Stimulated activated CD8-positive, alpha-beta memory T cell treated with anti-CD3 and anti-CD28 coated beads, Interleukin-7, amount 100 ng/mL, for 1 hour (primary cell): ENCODE measurements at places on chromosomes 4 and X.

GRCh38 chr4:39712819-39713607, 15.1 kb downstream of the UBE2K start:
- no peak for DNase-seq

GRCh38 chrX:6718766-6719165, 183.8 kb upstream of the VCX3A start:
- no peak for DNase-seq

DNA sequence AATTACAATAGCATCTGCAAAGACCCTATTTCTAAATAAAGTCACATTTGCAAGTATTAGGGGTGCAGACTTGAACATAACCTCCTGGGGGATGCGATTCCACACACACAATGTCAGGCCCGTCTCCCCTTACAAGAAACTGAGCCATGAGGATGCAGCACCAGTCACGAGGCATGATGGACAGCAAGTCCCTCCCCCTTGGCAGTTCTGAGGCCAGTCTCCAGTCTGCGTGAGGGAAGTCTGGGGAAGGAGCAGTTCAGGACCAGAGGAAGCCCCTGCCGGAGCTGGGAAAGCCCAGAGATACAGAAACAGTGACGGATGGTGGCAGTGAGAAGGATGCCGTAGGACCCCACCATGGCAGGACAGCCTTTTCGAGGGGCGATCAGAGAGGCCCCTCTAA, 9.4 kb downstream of the FAM53A start:
- DNase-seq, result no peak

DNA sequence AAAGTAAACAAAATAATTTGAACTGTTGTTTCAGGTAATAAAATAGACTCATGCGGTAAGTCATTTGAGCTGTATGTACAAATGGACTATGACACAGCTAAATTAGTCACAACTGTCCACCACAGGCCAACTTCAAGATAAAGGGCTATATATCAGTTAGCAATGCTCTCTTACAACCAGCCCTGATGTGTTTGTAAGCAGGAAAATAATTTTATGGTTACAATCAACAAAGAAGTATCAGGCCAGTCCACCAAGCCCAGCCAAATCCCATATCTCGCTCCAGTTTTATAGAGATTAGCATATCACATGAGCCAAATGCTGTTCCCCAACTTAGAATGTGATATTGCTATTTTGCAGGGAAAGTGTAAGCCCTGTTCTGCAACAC, 511 bp upstream of the DUSP21 start:
- no peak for DNase-seq

GRCh38 chr4:82063017-82063416, 310.8 kb downstream of the HNRNPD start:
- no peak for DNase-seq

DNA sequence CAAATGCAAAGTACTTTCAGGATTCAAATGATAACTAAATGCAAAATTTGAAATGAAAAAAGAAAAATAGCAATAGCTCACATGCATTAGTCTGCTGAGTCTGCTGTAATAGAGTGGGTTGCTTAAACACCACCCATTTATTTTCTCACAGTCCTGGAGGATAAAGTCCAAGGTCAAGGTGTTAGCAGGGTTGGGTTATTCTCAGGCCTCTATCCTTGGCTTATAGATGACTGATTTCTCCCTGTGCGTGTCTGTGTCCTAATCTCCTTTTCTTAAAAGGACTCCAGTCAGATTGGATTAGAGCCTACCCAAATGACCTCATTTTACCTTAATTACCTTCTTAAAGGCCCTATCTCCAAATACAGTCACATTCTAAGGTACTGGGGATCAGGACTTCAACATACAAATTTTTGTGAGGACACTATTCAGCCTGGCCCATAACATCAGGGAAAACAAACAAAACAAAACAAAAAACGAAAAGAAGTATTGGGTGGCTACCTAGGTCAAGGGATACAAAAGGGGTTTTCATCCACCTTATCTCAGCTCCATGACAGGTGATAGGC, 6.3 kb upstream of the TBL1X start:
- no peak for DNase-seq

DNA sequence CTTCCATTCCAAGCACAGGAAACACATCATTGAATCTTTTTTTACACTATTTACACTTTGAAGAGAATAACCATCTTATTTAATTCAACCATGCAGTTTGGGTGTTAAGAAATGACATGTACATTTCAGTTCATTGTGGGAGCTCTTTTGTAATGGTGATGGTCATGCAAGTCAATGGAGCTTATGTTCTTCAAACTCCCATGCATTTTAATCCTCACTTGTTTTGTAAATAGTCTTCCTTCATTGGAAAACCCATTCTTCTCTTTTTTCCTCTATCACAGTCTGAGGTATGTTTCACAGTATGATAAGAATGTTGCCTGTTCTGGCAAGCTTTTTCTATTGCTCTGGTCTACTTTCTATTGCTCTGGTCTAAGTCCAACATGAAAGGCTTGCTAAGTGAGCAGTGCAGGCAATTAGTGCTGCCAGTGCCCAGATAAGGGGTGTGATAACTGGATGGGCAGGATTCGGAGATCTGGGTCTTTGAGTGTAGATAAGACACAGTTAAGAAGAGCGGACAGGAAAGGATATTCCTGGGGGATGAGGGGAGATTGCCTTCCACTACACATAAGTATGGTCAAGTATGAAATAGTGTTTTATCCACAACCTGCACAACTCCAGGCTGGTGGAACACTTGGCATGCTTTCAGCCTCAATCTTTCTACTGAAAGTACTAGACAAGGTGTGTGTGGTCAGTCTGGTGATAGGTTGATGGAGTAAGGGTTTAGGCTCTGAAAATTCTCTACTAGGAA, 17.1 kb downstream of the AFP start:
- DNase-seq, result no peak

DNA sequence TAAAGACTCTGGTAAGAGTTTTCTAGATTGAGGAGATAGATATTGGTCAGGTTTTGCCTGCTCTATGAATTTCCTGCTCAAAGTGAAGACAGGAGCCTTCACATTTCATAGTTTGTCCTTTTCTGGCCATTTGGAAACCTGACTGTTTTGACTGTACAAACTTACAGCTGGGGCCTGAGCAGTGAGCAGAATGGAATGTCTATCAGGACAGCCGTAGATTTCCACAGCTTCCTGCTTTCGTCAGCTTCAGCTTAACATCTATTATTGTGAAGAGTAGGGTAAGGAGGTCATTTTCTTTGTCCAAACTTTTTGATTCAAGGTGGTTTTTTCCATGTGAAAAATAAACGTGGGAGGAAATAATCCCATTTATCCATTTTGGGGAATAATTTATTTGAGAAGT, 124.3 kb upstream of the DIPK2B start:
- DNase-seq, result no peak

DNA sequence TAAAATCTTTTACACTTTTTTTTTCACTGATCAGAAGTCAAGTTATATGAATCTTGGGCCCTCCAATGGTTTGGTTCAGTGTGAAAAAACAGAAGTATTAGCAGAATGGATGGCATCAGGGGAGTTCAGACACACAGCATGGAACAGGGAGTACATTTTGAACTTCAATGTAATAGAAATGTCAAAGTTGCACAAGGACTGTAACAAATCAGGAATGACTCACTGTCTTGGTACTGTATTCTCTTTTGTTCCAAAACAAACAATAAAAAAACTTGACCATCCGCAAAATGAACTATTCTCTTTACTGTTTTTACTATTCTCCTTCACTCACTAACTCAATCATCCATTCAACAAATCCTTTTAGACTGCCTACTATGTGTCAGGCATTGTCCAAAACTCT, 401.0 kb downstream of the FSTL5 start:
- no peak for DNase-seq

- no peak for DNase-seq
Observed at GRCh38 chr4:147108409-147108808, 162.7 kb upstream of the TTC29 start.

GRCh38 chr4:150244600-150244999, 166.4 kb downstream of the DCLK2 start:
- DNase-seq, result no peak

GRCh38 chr4:38757945-38758600, 24.7 kb downstream of the TLR10 start:
- DNase-seq, result no peak

GRCh38 chr4:22167201-22167600, 218.6 kb upstream of the KCNIP4 start:
- DNase-seq, result no peak

DNA sequence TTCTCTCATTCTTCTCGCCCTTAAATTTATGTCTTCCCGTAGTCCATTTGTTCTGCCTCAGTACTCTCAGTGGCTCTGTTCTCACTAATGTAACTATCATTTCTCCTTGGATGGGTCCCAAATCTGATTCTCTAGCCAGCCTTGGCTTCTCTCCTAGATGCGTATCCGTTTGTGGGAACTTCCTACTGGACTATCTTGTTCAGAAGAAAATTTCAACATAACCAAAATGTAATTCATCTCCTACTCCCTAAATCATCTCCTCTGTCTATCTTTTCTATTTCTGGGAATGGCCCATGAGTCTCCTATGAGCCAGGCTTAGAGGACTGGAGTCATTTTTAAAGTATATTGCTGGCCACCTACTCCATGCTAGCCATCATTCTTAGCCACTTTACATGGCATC, 4.4 kb upstream of the C4orf36 start:
- no peak for DNase-seq

DNA sequence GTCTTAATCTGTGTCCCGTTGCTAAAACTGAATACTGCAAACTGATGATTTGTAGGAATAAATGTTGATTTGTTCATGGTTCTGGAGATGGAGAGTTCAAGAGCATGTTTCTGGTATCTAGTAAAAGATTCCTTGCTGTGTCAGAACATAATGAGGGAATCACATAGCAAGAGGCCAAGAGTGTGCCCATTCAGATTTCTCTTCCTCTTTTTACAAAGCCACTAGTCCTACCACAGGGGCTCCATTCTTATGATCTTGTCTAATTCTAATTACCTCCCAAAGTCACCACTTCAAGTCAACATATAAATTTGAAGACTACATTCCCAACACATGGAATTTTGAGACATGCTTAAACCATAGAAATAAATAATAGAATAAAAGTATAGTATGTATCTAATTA, 608.8 kb upstream of the EPHA5 start:
- DNase-seq, result no peak

DNA sequence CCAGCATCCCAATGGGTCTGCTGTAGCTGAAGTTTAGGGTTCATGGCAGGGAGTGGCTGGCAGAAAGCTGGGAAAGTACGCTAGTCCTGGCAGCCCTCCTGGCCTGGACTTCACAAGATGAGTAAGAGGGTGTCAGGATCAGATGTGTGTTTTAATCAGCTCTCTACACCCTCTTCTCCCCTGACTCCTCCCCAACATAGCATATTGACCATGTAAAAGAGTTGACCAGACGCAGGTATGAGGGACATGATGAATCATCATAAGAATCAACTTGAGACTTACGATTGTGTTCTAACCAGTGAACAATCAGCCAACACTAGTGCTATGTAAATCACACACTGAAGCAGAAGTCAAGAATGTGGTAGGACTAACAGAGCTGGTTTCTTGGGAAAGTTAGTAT, 5.3 kb downstream of the SOWAHB start:
- DNase-seq, result no peak

DNA sequence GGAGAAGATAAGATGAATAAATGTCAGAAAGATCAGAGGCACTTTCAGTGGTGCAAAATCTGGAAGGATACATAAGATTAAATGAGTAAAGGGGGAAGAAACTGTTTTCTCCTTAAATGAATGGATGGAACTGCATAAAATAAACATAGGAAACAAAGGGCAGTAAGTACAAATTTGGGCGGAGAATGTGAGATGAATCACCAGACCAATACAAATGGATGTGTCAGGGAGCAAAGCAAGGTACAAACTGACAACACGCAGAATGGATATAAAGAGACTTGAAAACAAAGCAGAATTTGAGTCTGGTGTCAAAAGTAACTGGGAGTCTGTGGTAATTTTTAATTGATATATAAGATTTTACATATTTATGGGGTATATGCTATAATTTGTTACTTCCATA, 175.3 kb upstream of the PCDH18 start:
- no peak for DNase-seq

DNA sequence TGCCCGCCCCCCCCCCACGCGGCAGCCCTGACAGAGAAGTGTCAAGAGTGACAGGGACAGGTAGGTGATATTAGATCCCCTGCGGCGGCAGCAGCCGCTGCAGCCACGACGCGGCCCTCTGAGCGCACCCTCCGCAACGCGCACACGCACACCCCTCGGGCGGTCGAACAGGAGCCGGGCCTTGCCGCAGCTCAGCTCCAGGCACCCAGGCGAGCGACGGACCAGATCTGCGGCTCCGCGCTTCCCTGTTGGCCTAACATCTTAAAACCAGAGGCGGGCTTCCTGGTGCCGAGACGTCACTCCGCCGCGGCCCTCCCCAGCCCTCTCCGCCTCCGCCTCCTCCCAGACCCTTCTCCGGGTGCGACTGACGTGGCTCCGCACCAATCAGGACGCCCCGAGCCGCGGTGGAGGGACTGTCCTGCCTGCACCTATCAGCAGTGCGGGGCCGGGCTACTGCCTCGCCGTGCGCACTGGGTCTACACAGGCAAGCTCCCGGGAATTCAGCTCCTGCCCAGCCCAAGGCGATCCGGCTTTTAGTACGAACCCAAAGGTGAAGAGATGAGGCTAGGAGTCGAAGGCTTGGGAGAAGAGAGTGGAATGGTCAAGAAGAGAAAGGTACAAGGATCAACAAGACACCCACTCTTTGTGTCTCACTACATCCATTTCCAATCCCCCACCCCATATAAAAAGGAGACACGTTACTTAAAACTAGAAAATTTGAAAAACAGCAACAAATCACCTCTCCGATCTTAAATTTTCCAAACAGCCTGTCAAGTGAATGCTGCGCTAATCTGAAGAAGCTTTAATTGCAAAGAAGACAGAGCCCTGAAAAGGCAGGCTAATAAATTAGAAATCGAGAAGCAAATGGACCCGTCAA, at the start of gene PITX2:
TSS of gene PITX2 (minus strand) at position 237 of the 877 bp plus-strand sequence. CDS start 617 bp downstream, outside the sequence.
- DNase-seq, result no peak

DNA sequence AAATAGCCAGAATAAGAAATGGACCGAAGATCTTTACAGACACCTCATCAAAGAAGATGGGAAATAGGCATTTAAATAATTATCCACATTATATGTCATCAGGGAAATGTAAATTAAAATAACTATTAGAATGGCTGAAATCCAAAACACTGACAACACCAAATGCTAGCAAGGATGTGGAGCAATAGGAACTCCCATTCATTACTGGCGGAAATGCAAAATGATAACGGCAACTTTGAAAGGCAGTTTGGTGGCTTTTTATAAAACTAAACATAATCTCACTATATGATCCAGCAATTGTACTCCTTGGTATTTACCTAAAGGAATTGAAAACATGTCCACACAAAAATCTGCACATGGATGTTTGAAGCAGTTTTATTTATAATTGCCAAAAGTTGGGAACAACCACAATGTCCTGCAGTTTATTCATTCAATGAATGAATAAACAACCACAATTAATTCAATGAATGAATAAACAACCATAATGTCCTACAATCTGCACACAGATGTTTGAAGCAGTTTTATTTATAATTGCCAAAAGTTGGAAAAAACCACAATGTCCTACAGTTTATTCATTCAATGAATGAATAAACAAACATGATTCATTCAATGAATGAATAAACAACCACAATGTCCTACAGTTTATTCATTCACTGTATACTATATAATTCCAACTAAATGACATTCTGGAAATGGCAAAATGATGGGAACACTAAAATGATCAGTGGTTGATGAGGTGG, 117.6 kb upstream of the PCDH18 start:
- DNase-seq, result no peak
